ENCODE measurements at places on chromosomes 3 and 15.

- DNase-seq: no peak
Measured at GRCh38 chr15:90031231-90031791, 30.2 kb downstream of the ZNF710 start.

DNA sequence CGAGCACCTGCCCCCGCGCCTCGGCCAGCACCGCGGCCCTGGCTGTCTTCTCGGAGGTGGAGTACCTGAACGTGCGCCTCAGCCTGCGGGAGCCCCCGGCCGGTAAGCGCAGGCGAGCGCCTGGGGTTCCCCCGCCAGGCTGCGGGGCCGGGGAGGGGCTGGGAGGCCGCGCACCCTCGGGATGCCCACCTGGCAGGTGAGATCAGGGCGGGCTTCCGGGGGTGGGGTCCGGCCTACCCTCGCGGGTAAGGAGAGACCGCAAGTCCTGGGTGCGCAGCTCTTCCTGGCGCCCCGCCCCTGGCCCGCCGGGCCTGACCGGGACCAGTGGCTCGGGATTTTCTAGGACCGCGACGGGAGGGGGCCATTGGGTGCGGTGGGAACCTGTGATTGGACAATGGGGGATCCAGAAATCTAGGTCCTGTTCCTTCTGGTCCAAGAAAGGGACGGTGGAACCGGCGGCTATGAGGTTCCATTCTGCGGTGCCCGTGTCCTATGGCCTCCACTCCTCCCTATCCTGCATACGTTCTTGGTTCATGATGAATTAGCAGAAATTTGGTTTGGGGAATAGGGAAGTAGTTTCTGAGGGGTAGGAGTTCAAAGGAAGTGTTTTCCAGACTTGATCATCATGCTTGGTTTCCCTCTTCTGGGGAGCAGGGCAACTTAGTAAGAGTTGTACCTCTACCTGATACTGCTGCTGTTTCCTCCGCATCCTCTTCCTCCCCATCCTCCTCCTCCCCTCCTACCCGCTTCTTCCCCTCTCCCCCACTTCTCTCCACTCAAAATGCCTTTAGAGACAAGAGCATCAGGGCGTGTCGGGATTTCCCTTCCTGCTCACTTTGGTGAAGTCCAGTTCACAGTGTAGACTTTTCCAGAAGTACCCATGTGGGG lies 808 bp downstream of the ARRDC4 start:
- DNase-seq: no peak

DNA sequence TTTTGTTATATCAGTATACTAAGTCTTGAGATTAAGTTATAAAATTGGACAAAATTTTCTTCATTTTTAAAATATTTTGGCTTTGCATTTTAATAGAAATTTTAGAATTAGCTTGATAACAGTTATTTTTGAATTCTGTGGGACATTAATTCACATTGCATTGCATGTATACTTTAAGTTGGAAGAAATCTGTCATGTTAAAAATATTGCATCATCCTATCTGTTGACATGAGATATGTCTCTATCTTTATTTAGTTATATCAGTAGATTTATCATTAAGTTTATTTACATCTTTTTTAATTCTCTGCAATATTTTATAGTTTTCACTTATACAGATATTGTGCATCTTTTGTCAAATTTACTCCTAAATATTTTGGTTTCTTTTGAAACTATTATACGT lies 904.6 kb upstream of the NR2F2 start:
- no peak for DNase-seq

GRCh38 chr3:151460774-151461450 lies at the start of gene IGSF10:
Gene IGSF10 (minus strand): TSS chr3:151461061. CDS start chr3:151458709, 2,352 bp downstream.
- no peak for DNase-seq

GRCh38 chr3:11434017-11434526 lies 161.9 kb downstream of the ATG7 start:
- no peak for DNase-seq

DNA sequence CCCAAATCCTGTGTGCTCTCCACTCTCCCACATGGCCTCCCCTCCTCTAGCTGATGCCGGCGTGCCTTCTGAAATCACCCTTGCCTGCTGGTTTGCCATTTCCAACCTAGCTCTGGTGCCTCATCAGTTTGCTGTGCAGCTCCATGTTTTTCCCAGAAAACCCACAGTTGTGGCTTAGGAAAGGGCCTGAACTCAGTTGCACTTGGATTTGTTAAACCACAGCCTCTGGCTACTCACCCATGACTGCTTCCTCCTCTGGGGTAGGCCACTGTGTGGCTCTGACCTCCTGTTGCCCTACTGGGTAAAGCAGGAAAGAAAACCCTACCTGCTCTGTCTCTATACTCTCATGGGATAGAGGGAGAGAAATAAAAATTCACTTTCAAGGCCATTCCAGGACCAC lies 97.3 kb downstream of the DAPK2 start:
- DNase-seq: peak; percentile 3

DNA sequence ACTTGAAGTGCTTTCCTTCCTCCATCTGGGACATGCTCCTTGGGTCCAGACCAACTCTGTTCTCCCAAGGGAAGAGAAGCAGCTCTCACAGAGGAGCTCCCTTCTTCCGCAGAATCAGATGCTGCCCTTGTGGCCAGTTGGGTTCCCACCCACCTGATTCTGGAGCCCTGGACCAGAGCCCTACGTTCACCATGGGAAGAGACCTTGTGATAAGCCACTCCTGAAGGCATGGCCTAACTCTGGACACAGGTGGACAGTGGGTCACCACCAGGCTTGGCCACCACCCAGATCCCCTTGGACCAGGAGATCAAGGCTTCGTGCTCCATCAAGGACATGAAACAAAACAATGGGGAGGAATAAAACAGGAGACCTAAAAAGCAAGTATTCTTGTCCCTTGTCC lies 172.2 kb downstream of the RPLP1 start:
- no peak for DNase-seq

GRCh38 chr3:32457971-32458471 lies 44.6 kb downstream of the CMTM6 start:
- DNase-seq: no peak

- no peak for DNase-seq
Measured at GRCh38 chr3:124277144-124277890, 285.4 kb upstream of the ROPN1 start.

DNA sequence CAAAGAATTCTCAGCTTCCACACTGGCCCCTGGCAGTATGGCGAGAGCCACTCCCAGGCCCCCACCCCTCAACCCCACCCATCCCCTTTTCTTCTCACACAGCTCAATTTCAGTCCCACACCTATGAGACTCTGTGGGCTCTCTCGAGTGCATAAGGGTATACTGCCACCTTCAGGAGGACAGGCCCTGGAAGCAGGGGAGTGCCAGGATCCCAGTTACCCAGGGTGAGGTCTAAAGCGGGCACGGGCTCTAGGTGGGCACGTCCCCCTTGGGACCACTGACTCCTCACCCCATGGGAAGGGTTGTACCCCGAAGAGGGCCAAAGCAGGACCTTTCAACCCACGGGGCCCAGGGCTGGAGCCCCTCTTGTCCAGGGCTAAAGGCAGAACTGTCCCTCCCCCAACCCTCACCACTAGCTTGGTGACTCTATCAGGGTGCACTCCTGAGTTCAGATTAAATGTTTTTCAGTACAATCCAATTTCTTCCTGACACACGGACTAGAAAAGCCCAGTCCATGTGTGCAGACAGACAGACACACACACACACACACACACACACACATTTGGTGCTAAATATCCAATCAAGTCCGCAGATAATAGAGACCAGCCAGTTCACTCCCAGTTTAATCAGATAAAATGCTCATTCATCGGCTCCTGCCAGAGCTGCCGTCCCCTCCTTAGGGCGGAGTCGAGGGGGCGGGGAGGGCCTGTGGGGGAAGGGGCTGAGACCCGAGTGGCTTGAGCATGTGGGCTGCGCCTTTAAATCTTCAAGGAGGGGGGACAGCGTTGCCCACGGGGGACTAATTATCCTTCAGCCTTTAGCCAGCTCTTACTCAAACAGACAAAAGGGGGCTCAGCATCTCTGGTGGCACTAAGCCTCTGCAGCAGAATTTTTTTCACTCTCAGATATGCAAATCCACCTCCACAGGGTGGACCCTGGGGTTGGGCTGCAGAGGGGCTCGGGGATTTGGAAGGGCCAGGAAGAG lies 59.3 kb downstream of the CYP11A1 start:
- DNase-seq: peak; percentile 66

DNA sequence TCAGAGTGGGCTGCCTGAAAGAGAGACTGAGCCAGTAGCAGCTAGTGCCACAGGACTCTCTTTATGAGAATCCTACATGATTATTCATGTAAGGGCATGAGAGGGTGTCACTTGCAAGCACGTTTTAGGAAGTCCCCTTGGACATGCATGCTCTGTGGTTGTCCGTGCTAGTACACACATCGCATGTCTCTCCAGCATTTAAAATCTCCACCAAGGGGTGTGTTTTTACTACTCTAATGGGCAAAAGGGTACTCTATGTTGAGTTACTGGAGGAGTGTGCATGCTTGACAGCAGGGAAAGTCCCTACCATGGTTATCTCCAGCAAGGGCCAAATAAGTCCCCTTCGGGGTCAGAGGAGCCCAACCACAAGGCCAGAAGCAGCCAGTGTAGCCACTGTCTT lies 70.7 kb downstream of the DCLK3 start:
- no peak for DNase-seq

DNA sequence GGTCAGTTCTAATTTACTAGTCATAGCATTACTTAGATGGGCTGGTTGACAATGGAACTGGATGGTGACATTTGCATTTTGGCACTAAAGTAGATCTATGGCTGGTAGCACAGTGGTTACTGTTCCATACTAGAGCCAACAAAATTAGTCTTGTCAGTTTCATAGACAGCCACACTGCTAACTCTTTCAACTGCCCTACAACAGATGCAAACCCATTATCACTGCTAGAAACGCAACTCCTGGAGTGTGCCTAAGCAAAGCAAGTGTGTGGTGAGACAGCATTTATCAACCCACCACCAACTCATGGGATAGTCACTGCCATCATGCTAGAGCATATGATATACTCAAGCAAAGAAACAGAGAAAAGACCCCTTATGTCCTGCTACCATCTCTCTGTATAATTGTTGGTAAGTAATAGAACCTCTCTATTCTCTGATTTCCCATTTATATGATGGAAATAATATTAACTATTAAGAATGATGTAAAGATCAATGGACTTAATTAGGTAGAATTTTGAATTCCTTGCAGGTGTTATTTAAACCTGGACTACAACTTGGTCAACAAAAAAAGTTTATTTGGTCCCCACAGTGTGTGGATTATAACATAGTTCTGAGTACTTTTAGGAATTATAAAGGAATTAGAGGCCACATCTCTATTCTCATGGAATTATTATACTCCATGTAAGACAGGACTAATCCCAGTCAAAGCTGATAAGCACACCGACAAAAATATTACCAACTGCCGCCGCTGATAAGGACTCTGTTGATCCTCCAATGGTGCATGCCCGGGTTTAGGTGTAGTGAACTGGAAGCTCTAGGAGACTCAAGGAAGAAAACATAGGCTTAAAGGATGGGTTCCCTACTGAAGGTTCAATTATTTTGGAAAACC lies 19.9 kb upstream of the ABHD5 start:
- no peak for DNase-seq

- DNase-seq: no peak
Measured at GRCh38 chr3:11411956-11412355, 139.8 kb downstream of the ATG7 start.

- DNase-seq: no peak
Measured at GRCh38 chr3:10981961-10982360, 10.6 kb upstream of the SLC6A1 start.
